ENCODE measurements at places on chromosomes 13 and 19.
A peak's percentile ranks its signal among the peaks of the same experiment; 100 is the strongest.

GRCh38 chr13:32117701-32118100 lies 86.1 kb downstream of the FRY start:
- peak; percentile 40 for DNase-seq

GRCh38 chr19:44509478-44509877 lies 9.2 kb upstream of the ZNF180 start:
- DNase-seq = no peak

DNA sequence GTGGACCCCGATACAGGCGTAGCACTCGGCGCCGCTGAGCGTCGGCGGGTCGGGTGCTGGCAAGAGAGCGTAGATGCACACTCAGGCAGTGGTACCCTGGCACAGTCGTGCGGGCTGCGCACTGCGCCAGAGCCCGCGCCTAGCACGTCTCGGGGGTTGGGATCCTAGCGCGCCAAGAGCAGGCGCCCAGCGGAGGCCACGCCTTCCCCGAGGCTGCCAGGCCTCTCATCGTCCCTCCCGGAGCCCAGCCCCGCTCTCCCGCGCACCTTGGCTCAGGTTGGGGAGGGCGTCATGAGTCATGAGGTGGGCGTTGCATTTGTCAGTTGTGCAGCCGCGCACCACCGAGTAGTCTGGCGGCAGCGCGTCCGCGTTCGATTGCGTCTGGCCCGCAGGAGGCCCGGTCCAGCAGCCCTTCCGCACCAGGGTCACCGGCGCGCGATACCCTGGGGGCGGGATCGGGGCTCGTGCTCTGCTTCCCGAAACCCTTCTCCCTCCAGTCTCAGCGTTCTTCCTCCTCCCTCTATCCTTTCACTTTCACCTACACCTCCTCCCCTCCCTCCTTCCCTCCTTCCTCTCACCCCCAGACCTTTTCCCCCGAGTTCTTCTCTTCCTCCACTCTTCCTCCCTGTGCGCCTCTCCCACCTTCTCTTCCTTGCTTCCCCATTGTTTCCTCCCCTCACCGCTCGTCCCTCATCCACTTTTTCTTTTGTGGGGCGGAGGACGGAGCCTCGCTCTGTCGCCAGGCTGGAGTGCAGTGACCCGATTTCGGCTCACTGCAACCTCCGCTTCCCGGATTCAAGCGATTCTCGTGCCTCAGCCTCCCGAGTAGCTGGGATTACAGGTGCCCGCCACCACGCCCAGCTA lies 3.5 kb downstream of the LYPD5 start:
- DNase-seq = no peak

GRCh38 chr19:56919308-56919995 lies 78.9 kb upstream of the PEG3 start:
- peak; percentile 93 for DNase-seq

DNA sequence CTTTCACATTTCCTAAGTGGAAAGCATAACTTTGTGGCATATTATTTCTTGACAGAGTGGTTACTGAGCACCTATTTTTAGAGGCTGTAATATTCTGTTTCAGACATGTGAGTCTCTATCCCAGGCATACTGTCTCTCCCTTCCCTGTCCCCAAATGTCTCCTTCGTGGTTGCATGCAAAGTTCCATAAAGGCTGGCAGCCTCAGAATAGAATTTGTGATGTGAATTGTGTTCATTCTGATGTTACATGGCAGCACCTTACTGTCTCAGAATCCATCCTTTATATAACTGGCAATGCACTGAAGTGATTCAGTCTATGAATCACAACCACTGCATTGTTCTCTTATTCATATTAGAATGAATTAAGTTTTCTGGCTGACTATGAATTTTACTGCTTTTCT lies 89.0 kb upstream of the SLC7A1 start:
- DNase-seq = no peak
